ENCODE measurements at places on chromosomes 12 and 14.
A peak's percentile ranks its signal among the peaks of the same experiment; 100 is the strongest.

DNA sequence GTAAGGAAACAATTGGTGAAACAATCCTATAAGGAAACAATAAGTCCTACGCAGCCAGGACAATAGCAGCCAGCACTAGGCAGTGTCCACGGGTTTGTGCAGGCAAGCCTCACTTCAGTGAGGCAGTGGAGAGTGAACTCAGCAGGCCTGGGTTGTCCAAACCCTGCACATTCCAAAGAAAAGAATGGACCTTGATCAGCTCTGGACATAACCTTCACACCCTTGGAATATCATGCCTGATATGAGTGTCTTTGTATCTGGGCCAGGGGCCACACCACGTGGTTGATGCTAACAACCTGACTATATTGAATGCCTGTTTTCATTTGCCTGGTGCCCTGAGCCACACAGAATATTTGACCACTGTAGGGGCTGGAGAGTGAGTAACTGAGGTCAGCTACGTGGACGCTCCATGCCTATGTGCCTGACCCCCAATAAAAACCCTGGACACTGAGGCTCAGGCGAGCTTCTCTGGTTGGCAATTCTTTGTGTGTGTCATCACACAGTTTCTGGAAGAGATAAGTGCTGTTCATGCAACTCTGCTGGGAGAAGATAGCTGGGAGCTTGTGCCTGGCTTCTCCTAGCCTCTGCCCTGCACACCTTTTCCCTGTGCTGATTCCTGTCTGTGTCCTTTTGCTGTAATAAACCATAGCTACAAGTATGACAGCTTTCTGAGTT, 81.4 kb upstream of the NCOR2 start:
- no peak for DNase-seq

DNA sequence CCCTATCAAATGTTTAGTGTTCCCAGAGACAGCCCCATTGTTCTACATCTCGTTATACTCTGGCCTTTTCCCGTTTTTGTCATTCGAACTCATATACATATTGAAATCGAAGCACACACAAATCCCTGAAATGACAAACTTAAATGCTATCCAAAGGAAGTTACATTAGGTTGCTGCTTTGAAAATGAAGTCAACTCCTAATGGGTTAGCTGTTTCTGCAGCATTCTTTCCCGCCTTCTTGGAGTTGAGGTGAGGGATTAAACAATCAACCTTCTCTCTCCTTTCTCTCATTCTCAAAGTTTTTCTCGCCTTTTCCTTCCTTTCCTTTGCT, 642 bp upstream of the PHC1 start:
- DNase-seq: no peak

DNA sequence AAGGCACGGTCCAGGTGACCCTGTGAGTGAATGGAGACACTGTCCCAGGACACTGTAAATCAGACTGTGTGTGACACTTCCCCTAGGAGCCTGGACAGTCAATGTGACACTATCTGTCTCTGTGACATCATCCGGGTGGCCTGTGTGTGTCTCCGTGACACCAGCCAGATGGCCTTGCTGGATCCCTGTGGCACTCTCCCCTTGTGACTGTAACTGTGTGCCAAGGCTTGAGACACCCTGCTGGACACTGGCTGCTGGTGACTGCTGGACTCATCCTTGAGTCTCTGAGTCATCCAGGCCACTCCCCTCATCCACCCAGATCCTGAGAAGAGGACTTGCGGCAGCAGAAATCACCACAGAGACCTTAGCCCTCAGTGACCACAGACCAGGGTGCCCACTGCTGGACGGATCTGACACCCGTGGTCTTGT, 51.6 kb downstream of the MVK start:
- DNase-seq: no peak

- DNase-seq: no peak
Measured at GRCh38 chr14:32607399-32607798, 278.3 kb downstream of the AKAP6 start.

DNA sequence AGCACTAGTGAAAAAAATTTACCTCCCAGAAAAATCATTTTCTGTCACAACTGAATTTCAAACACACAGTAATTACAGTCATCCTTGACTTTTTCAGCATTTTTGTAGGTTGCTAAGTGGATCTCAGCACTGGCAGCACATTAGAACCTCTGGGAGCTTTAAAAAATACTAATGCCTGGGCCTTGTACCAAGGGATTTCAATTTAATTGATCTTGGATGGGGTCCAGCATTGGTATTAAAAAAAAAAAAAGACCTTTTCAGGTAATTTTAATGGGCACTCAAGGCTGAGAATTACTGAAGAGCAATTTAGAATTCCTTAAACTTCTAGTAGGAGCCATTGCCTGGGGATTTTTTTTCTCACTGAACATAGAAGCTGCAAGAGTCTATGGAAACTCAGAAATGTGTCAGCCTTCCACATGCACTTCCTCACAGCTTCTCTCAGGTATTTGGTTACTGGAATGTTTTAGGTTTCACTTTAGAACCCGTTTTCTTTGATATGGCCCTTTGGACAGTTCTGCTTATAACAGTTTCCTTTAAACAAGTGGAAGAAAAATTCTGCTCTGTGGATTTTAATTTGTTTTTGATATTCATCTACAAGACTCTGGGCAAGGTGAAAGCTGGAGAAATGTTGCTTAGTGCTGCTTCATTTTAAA, 88.5 kb upstream of the DACT1 start:
- peak; percentile 41 for DNase-seq

DNA sequence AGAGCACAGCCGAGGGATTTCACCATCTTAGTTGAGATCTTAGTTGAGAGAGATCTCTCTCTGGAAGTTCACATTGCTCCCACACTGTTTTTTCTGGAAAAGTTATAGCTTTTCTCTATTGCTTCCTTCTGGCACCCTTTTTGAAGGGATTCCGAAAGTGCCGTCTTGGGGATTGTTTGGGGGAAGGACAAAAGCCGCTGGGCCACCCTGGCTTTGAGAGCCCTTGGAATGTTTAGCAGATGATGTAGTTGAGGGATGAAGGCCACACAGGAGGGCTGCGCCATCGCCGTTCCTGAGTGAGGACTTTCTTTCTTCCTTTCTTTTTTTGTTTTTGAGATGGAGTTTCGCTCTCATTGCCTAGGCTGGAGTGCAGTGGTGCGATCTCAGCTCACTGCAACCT, 17.7 kb downstream of the PLEKHG3 start:
- no peak for DNase-seq

DNA sequence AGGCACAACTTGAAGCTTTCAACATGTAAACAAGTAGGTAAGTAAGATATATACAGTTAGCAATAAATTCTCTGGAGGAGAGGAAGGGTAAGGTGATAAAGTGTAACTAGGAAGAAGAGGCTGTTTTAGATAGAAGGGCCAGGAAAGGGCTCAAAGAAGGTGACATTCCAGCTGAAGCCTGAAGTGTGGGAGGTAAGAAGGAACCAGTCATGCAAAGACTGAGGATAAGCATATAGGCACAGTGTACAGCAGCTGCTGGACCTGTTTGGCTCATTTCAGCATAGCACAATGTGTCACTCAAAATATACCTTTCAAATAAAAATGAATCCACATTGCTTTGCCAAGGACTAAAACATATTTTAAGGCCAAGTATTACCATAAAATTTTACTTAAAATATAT, 28.6 kb upstream of the ARL1 start:
- DNase-seq: no peak

Data from NCI-H1105 treated with DMSO at 0.1 percent for 48 hours (cell line).